Stimulated activated CD8-positive, alpha-beta memory T cell treated with anti-CD3 and anti-CD28 coated beads, Interleukin-4, amount 100 ng/mL, for 24 hours (primary cell): ENCODE measurements at places on chromosomes 12 and 14.

DNA sequence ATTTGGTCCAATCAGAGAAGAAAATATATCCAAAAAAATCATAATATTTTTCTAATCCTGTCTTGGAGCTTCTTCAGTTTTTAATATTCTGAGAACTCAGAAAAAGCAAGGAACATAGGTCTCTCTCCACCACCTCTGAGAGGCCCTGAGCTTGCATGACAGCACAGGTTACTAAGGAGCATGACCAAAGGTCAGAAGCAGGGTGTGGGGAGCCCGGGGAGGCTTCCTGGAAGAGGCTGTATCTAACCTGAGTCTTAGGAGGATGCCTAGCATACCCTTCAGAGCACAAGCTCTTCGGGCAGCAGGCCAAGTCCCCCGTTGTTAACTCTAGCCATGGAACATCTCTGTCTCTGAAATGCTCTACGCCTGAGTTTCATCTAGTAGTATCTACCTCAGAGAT, 15.7 kb upstream of the STON2 start:
- no peak for DNase-seq

- no peak for DNase-seq
Observed at GRCh38 chr12:110176745-110177144, 52.6 kb downstream of the IFT81 start.

GRCh38 chr12:91144053-91144452, 32.8 kb upstream of the LUM start:
- DNase-seq: no peak

GRCh38 chr14:56160088-56160487, 41.9 kb downstream of the PELI2 start:
- DNase-seq: no peak

DNA sequence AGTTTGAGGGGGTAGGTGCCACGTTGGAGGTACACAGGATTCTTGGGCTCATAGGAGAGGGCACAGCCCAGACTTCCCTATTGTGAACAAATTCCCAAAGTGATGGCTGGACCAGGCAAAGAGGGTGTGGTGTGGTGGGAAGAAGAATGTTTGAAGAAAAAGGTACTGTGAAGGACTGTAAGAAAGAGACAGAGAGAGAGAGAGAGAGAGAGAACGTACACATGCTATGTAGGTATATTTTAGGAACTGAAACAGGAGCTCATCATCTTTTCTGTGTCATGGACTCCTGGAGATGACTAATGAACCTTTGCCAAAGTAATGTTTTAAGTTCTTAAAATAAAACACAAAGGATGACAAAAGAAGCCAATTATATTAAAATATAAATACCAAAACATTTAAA, 24.5 kb downstream of the SLC17A8 start:
- no peak for DNase-seq

GRCh38 chr14:53953828-53954550, 2.6 kb downstream of the BMP4 start:
- no peak for DNase-seq

DNA sequence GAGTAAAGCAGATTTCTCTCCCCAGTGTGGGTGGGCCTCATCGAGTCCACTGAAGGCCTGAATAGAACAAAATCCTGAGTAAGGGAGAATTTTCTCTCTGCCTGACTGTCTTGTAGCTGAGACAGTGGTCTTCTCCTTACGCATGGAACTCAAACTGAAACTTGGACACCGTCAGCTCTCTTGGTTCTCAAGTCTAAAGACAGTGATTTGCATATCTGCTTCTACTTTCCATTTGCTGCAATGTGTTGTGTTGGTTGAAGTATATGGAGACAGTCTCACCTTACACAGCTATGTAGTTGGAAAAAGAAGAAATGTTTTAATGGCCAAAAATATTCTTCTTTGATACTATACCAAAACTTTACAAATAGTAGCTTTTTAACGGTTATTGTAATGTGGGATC, 160.2 kb upstream of the LMNTD1 start:
- DNase-seq: no peak

GRCh38 chr12:11830307-11830801, 180.9 kb downstream of the ETV6 start:
- no peak for DNase-seq

- peak; percentile 52 for DNase-seq
Observed at GRCh38 chr14:22555384-22556011, 33.5 kb downstream of the DAD1 start.

DNA sequence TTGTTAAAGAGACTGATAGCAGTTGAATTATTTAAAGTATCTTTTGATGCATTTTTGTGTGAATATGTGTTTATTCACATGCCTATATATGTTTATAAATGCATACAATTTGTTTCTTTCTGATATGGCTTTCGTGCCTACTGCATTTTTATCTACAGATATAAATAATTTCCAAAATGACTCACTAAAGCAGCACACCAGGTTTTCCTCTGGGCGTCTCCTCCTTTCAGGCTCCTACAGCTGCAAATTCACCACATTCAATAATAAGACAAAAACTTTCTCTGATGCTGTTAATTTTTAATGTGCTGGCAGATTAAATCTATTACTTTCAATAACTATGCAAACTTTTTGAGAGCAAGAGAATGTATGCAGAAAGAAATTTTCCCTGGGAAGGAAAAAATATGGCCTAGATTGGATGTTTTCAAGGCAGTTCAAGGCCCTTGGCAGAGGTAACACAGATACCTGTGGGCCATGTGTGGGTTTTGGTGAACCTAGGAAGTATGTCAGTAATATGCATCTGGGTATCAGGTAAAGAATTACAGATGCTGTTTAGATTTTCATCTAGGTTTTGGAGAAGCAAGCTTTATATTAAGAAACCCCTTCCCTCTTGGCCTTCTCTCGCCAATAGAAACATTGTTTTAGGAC, 381.8 kb downstream of the EGLN3 start:
- DNase-seq: no peak

DNA sequence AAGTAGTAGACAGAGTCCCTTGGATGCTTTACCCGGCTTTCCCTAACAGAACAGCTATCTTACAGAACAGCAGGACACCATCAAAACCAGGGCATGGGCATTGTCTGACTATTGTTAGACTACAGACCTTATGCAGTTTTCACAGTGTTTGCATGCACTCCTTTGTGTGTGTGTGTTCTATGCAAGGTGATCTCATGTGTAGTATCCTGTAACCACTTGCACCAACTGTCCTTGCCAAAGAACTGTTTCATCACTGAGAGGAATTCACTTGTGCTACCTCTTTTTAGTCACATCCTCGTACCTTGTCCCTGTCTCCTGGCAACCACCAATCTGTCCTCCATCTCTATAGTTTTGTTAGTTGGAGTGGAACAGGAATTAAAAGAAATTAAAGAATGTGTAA, 183.6 kb upstream of the PZP start:
- no peak for DNase-seq

- DNase-seq: no peak
Observed at GRCh38 chr12:2411616-2412304, 359.0 kb downstream of the CACNA1C start.

GRCh38 chr12:122107261-122107660, 28.7 kb downstream of the MLXIP start:
- DNase-seq: no peak

- peak; percentile 1 for DNase-seq
Observed at GRCh38 chr12:7642876-7643309, 22.8 kb downstream of the APOBEC1 start.

- DNase-seq: no peak
Observed at GRCh38 chr12:52641468-52641867, 10.5 kb downstream of the KRT2 start.

DNA sequence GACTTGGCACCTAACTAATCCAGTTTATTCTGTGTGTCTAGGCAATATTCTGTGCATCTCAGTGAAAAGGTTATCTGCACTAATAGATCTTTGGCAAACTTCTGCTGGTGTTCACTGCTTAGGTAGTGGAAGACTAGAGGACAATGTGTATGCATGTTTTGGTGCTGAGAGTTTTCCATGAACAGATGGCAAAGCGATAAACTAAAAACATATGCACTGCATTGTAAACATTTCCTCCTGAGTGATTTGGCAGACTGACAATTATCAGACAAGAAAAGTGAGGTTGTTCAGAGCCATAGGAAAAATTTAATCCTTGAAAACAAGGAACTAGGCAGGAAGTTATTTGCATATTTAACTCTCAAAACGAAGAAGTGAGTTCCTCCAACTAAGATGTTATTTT, 400.4 kb downstream of the ATP23 start:
- no peak for DNase-seq

DNA sequence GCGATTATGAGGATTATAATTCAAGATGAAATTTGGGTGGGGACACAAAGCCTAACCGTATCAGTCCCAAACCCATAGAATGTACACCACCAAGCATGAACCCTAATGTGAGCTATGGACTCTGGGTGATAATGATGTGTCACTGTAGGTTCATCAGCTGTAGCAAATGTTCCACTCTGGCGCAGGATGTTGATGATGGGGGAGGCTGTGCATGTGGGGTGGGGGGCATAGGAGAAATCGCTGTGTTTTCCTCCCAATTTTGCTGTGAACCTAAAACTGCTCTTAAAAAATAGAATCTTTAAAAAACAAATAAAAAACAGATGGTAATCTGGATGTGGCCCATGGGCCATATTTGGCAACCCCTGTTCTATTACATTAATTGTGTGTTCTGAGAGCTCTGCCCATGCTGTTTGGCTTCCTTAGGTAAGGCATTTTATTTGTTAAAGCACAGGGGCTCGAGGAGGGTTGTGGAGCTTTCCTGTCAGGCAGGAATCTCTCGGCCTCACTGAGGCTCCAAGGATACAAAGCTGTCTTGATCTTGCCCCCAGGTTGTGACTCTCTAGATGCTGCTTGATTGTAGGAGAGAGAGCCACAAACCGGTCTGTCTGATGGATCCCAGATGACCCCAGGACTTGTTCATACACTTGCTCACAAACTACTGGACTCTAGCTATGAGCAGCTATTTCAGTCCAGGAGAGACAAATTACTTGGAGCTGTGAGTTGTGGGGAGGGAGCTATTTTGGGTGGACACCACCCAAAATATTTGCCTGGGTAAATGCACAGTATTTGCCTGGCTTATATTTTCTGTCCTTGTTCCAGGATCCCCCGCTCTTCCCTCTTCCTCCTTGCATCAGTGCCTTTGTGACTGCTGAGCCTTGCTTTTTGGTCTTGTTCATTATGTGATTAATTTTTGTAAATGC, 340.2 kb downstream of the MED13L start:
- no peak for DNase-seq

DNA sequence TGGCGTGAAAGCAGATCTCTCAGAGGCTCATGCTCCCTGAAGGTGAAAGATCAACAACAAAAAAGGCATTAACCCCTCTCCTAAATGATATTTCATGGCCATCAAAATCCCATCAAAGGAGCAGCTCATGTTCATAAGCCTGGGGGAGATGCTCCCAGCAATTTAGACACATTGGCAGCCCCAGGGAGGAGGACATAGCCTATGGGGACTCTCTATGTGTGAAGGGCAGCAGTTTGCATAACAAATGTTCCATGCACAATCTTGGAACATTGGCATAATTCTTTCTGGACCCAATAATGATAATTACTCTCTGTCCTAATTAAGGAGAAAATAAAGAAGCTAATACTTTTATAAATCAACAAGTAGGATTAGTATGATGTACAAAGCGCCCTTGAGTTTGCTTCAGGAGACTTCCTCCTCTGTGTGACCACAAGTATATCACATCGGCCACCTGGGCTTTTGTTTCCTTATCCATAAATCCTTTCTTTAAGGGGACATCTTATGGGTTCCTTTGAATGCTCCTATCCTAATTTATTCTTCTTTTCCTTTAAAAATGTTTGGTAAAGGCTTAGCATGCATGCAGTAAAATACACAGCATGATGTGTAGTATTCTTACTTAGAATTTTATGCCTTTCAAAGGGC, 161.9 kb upstream of the PLEKHG7 start:
- DNase-seq: no peak

GRCh38 chr14:82647088-82647810, 1113.6 kb upstream of the SEL1L start:
- no peak for DNase-seq

DNA sequence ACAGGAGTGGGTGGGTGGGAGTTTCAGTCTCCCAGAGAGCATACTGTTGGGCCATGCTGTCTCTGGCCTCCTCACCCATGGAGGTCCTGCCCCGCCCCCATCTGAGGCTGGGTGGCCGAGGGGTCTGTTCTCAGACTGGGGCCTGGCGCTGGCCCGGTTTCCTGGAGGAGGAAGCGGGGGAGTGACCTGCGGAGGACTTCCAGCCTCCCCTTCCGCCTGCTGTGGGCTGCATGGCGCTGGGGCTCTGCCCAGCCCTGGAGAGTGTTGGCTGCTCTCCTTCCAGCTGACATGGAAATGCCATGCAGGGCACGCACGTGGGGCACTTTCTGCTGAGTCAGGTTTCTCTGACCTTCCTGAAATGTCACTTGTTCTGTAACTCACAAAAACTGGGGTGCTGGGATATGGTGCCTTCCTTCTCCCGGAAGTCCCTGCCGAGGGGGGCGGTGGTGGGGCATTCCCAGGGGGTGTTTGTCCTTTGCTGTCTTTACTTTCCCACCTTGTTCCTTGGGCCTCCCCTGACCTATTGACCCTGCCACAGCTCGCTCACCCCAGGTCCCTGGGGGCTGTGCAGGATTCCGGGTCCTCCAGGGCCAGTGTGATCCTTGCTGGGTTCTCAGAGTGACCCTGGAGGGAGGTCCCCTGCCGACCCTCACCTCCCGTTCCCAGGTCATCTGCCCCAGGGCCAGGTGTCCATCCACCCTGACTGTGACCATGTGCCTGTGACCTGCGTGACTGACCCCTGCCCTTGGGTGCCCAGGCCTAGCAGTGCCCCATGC, 23.6 kb downstream of the PACS2 start:
- no peak for DNase-seq

GRCh38 chr14:92670160-92670559, 78.3 kb downstream of the LGMN start:
- no peak for DNase-seq

- DNase-seq: no peak
Observed at GRCh38 chr12:7289743-7290142, 14.1 kb upstream of the ACSM4 start.

DNA sequence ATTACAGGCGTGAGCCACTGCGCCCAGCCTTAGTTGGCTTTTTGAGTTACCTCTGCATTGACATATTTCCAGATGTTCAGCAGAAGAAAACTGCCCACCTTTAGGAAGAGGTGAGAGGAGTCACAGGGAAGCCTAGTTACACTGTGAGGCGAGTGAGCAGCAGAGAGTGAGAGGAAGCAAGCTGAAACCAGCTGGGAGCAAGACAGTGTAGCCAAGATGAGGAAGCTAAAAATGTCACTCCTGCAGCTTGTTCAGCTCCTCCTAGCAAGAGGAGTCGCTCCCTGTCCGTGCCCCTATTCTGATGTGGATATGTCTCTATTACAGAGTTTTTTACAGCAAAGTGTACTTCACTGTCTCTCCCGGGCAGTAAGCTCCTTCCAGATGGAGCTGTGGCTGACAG, 127.6 kb downstream of the GXYLT1 start:
- no peak for DNase-seq

- peak; percentile 89 for DNase-seq
Observed at GRCh38 chr12:117190210-117190781, at the start of gene FBXO21. FBXO21 (minus strand) TSS chr12:117190470; CDS start chr12:117190456, 14 bp downstream.

DNA sequence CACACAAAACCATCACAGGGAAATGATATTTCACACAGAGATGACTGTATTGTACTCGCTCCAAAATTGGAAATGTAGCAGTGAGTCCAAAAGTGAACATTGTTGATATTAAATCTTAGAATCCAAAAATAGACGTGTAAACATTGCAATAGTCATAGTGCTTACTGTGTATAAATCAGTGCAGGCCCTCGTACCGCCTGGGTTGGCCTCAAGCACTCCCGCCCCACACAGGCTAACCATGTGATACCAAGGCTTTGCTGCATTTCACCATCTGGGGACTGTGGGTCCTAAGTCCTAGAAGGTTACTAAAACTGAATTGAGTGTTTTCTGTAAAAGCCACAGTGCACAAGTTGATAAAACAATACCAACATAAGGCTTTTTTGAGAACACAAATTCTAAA, 107.3 kb downstream of the PPP2R5E start:
- DNase-seq: no peak
